Thoracic aorta (tissue), 2 donors: ENCODE measurements at places on chromosomes 1 and 21. TPM values are rescaled to one million over a fixed set of nuclear protein-coding genes. Genes with fewer than 3 reads are reported as not detected.

TPTE gene
- total RNA-seq: not detected

CD5L gene
- 0.28 TPM for total RNA-seq

SH3BGR gene
- total RNA-seq: 24.9 TPM

HSPA13 gene
- total RNA-seq: 27.6 TPM
